Stimulated activated CD8-positive, alpha-beta memory T cell treated with anti-CD3 and anti-CD28 coated beads, Interleukin-4, amount 100 ng/mL, for 1 hour (primary cell): ENCODE measurements at places on chromosomes 5 and 9.

- no peak for DNase-seq
Measured at GRCh38 chr9:116251366-116251765, 97.8 kb downstream of the PAPPA start.

DNA sequence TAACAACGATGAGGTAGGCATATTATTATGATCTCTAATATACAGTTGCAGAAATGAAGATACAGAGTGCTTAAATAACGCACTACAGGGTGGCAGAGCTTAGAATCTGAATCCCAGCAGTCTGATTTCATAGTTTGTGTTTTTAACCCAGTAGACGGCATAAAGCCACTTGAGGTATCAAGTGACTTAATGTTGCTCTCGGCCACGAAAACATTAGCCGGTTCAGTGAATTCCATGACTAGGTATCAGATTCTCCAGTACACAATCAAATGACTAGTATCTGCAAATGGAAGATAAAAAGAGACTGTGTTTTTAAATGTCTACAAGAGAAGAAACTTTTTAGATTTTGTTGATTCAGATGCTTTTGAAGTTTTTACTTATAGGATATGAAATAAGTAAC is 24.8 kb downstream of the SMC2 start:
- no peak for DNase-seq

DNA sequence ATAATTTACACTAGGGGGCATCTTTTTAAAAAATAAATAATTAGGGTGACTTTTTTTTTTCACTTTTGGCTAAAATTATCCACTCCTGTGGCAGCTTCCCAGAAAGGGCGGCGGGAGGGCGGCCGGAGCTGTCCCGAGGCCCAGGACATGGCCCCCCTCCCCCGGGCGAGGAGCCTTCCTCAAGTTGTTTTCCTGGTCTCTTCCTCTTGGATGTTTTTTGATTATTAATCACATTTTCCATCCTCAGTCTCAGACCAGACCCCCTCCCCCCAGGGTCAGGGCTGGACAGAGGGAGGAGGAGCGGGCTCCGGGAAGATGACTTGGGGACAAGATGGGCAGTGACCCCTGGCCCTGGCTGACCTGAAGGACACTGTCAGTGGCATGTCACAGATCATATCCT is 4.7 kb upstream of the CNTFR start:
- no peak for DNase-seq

DNA sequence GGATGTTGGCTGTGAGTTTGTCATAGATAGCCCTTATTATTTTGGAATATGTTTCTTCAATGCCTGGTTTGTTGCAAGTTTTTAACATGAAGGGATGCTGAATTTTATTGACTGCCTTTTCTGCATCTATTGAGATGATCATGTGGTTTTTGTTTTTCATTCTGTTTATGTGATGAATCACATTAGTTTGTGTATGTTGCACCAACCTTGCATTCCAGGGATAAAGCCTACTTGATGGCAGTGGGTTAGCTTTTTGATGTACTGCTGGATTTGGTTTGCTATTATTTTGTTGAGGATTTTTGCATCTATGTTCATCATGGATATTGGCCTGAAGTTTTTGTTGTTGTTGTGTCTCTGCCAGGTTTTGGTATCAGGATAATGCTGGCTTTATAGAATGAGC is 225.6 kb downstream of the PCSK1 start:
- DNase-seq, result no peak

DNA sequence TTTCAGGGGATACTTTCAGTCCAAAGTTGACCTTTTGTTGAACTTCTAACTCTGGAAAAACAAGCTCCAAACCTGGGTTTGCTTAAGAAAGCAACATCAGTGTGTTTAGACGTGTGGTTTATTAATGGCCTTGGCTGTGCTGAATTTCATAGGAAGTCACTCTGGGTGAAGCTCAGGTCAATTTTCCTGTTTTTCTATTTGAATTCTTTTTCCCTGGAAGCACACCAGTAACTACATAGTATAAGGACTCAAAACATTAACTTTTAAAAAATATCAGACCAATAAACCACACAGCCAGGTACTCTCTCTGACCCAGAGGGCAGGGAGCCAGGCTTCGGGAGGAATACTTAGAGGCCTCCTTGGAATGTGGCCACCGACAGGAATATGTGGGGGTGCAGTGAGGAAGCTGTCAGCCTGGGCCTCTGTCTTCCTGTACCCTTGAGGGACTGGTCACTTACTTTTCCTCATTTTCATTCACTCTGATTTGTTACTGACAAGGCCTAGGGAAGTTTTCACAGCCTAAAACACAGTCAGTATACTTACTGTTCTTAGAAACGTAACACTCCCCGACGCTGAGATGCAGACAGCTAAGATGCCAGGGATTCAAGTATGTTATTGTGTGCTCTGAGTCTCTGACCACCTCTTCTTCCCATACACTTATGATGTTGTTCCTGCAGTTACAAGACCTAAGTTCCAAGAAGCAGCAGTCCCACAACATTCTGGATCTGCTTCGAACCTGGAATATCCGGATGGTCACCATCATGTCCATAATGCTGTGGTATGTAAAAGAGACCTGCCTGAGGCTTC is 18.9 kb downstream of the SLC22A5 start:
- DNase-seq, result no peak

- DNase-seq, result no peak
Measured at GRCh38 chr9:34332076-34332964, 3.0 kb downstream of the NUDT2 start.

GRCh38 chr5:77638763-77639671 is 504 bp upstream of the OTP start:
- DNase-seq, result no peak

DNA sequence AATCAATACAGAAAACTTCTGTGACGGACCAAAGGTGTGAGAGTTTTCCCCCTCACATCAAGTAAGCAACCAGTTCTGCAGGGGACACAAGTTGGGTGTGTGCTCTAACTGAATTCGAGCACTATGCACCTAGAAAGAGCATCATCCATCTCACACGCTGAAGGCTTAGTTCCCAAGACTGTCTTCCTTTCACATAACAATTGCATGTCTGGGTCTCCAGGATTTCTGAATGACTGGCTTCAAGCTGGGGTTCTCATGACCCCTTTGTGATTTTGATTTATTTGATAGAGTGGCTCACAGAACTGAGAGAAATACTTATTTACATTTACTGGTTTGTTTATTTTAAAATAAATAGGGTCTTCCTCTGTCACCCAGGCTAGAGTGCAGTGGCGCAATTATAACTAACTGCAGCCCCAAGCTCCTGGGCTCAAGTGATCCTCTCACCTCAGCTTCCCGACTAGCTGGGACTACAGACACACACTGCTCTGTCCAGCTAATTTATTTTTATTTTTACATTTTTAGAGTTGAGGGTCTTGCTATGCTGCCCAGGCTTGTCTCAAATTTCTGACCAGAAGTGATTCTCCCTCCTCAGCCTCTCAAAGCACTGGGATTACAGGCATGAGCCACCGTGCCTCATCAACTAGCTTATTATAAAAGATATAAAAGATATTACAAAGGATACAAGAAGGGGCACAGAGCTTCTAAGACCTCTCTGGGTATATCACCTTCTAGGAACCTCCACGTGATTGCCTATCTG is 316.7 kb upstream of the CDH12 start:
- no peak for DNase-seq

- DNase-seq, result no peak
Measured at GRCh38 chr5:81533629-81534405, 139.9 kb upstream of the ACOT12 start.

GRCh38 chr9:114016629-114017423 is 61.3 kb downstream of the AMBP start:
- DNase-seq, result no peak

DNA sequence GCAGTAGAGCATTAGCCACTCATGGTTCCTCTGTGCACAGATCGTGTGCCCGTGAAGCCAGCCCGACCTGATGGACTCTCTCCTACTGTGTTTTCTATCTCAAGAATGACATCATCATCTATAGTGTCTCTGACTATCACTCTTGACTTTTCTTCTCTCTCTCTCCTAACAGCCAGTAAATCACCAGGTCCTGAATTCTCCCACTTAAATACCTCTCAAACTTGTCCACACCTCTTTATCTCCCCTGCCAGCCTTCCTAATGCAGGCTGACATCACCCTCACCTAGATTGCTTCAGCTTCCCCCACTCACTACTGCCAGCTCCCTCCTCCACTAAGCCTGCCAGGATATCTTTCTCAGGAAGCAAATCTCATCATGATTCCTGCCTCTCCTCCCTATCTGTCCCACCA is 90.6 kb upstream of the MIER3 start:
- DNase-seq, result no peak

GRCh38 chr9:70526902-70527301 is 112.4 kb upstream of the KLF9 start:
- no peak for DNase-seq

- DNase-seq, result no peak
Measured at GRCh38 chr9:109717342-109717741, 62.7 kb upstream of the PALM2AKAP2 start.

DNA sequence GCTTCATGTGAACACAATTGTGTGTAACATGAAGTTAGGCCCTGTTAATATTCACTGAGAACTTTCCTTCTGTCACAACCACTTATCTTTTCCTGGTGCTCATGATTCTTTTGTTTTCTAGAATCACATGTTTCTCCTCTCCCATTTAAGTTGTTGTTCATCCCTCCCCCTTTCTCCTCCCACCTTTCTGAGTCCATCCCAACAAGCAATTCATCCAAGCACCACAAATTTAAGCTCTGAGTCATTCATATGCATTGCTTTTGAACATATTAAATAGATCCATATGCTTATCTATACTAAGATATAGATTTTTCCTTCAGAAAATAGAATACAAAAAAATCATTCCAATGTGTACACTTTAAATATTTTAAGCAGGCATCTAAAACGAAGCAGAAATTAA is 75.2 kb upstream of the NFIB start:
- DNase-seq, result no peak

GRCh38 chr5:39341896-39342295 is 22.4 kb downstream of the C9 start:
- DNase-seq, result no peak

DNA sequence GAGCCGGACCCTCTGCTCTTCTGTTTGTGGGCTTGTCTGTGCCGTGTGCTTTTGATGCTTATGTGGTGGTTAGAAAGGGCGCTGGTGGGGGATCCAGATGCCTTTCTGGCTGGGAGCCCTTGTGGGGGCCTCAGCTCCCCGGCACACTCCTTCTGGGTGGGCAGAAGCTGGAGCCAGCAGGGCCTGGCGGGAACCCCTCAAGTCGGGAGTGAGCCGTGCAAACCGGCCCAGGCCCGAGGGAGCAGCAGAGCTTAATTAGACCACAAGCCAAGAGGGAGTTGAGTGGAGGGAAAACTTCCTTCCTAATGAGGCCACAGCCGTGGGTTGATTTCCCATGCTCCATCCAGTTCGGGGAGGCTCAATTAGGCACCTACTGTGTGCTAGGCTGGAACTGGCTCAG is 76.0 kb upstream of the RNU6ATAC start:
- no peak for DNase-seq

GRCh38 chr5:134127376-134127861 is 12.9 kb downstream of the TCF7 start:
- DNase-seq, result no peak

DNA sequence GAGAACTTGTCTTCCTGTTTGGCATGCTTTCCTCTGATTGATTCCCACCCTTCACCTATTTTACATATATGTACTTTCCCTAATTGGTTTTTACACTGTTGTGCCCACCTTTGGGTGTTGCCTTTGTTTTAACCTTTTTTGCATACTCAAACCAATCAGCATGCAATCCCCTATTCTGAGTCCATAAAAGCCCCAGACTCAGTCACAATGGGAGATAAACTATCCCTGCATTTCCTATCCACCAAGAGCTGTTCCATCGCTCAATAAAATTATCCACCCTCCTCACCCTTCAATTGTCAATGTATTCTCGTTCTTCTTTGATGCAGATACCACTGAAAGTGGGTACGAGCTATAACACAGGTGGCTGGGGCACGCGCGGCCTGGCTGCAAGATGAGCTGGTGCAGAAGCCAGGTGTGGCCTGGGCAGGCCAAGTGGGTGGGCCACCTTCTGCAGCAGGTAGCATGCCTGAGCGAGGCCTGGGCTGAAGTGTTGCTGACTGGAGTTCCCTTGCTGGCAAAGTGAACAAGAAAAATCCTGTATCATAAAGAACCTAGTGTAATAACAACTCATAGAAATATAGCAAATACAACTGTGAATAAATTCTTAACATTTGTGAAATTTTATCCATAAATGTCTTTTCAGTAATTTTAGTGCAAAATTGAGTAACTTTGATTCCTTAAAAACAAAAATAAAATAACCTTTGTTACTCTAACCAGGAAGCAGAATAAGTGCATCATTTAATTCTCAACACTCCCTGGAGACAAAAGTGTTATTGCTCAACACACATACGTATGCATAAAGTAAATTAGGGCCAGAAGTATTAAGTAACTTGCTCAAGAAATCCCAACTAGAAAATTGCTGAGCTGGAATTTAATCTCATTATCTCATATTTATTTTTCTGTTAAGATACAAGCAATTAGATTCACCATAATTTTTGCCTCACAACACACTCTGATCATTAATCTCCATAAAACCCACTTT is 685.3 kb upstream of the EDIL3 start:
- no peak for DNase-seq

DNA sequence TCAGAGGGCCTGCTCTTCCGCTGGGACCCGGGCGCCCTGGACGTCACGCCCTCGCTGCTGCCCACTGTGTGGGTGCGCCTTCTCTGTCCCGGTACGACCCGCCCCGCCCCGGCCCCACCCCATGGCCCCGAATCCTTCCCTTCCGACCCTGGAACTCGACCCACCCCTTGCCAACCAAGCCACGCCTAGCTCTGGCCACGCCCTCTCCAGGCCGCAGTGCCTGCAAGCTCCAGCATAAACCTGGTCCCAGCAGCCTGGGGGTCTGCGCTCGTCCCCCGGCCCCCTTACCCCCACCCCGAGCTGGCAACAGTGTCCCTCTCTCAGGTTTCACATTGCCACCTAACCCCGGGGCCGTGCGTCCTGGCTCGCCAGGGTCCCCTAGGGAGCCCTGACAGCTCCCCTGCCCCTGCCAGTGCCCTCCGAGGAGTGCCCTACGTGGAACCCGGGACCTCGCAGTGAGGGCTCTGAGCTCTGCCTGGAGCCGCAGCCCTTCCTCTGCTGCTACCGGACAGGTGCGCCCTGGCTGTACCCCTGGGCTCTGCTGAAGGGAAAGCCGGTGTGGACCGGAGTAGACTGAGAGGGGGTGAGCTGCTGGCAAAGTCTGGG is 3.4 kb downstream of the ADGRD2 start:
- no peak for DNase-seq

DNA sequence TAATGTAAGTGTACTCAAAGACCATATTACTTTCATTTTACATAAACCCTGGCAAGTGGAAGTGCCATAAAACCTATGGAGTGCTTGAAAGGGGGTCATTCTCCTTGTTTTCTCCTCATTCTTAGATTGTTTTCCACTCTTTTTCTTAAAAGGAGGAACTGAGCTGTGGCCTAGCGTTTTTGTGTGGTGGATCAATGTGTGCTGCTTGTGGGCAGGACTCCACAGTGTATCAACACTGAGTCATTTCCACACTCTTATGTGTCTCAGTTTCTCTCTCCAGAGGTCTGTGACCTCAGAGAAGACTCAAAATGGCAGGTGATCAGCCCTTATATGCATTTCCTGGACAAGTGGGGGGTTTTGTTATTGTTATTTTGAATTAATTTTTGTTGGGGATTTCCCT is 516.1 kb upstream of the CDH10 start:
- no peak for DNase-seq
